Mesothelial cell of epicardium (in vitro differentiated cells): ENCODE measurements at places on chromosomes 13 and 19.
A peak's percentile ranks its signal among the peaks of the same experiment; 100 is the strongest.

GRCh38 chr13:78046331-78046730 lies 127.7 kb upstream of the EDNRB start:
- no peak overlapping the region for H3K4me3 ChIP-seq
- H3K4me1 ChIP-seq: no peaks in the 10 kb centered on the region
- no peak overlapping the region for H3K27ac ChIP-seq
- no peaks in the 10 kb centered on the region for H3K27me3 ChIP-seq
- no peak for DNase-seq
- H3K36me3 ChIP-seq: no peaks in the 10 kb centered on the region

DNA sequence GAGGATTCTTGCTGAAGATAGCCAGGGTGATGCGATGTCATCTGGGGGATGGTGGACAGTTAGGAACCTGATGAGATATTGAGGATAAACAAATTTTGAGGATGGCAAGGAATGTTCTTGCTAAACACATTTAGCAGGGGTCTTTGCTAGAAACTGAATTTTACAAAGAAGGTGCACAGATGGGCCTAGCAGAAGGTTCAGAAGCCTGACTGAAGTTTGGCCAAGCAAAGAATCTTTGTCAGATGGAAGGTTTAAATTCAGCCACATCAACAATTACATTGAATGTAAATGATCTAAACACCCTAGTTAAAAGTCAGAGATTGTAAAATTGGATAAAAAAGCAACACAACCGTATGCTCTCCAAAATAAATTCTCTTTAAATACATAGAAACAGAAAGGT lies 68.8 kb downstream of the WASF3 start:
- peaks cover 47% of the 10 kb centered on the region for H3K36me3 ChIP-seq
- H3K4me3 ChIP-seq: no peak overlapping the region
- no peaks in the 10 kb centered on the region for H3K4me1 ChIP-seq
- no peak overlapping the region for H3K27ac ChIP-seq
- DNase-seq: no peak
- no peaks in the 10 kb centered on the region for H3K27me3 ChIP-seq

- no peaks in the 10 kb centered on the region for H3K27me3 ChIP-seq
- peak overlapping the region; percentile 34 for H3K27ac ChIP-seq
Observed at GRCh38 chr13:105442949-105443699, 1092.3 kb downstream of the EFNB2 start.

GRCh38 chr13:113862191-113862930 lies 1.5 kb downstream of the GAS6 start:
- no peaks in the 10 kb centered on the region for H3K36me3 ChIP-seq
- H3K27me3 ChIP-seq: peaks cover 38% of the 10 kb centered on the region
- peak overlapping the region; percentile 88 for H3K27ac ChIP-seq
- H3K4me1 ChIP-seq: peaks cover 42% of the 10 kb centered on the region

- H3K4me1 ChIP-seq: peaks cover 28% of the 10 kb centered on the region
- DNase-seq: no peak
- H3K4me3 ChIP-seq: no peak overlapping the region
- H3K27ac ChIP-seq: no peak overlapping the region
Observed at GRCh38 chr13:45412274-45413049, 5.7 kb downstream of the SLC25A30 start.
